Fibroblast of skin of left biceps (primary cell): ENCODE measurements at places on chromosomes 12 and 14.

GRCh38 chr12:65524666-65525065 is 246.2 kb downstream of the MSRB3 start:
- DNase-seq, result peak; percentile 77

- no peak for DNase-seq
Observed at GRCh38 chr12:112611908-112612307, 179.6 kb upstream of the RPH3A start.

DNA sequence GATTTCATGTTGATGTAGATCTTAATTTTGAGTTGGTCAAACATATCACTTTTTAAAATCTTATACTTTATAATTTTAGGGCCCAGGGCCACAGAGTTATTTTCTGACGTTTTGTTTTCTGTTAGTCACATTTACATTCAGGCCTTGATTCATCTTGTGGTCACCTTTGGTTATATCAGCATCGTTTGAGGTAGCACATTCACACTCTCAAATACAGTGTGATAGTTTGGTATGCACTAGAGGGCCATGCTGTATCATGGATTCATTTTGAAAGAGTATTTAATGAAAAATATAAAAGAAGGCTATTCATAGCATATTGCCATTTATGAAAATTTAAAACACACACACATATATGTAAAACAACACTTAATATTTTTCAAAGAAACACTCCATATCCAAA is 274.6 kb downstream of the RAD51B start:
- DNase-seq, result no peak

DNA sequence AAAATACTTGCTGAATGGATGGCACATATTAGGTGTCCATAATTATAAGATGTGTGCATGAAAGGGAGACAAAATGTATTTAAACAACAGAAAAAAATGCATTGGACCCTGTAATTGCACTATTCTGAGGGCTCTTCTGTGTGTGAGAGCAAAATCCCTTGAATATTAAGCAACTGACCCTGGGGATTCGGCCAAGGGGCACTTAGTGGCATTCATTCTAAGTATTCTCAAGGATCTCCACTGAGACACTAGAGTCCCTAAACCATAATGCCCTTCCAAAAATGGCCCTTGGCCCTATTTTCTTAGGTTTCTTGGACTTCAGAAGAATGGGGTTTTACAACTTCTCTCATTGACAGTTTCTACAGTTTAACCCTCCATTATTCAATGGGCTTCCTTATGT is 388.6 kb downstream of the GLT1D1 start:
- DNase-seq, result no peak

DNA sequence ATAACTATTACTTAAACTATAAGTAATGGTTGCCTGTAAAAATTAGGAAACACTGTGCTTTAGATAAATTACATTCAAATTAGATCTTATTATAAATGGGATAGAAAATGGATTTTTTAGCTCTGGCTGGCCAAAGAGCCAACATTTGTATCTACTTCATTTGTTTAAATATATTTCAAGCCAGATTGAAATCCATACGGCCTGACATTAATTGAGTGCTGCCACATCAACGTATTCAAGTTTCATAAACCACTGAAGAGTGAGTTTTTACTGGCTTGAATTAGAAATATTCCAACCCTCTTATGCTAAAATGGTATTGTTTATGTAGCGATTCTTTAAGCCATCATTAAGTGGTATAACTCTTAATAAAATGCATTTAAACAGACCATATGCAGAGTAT is 133.3 kb downstream of the VRK1 start:
- no peak for DNase-seq

- DNase-seq, result no peak
Observed at GRCh38 chr12:112005419-112006395, 7.3 kb downstream of the TMEM116 start.

DNA sequence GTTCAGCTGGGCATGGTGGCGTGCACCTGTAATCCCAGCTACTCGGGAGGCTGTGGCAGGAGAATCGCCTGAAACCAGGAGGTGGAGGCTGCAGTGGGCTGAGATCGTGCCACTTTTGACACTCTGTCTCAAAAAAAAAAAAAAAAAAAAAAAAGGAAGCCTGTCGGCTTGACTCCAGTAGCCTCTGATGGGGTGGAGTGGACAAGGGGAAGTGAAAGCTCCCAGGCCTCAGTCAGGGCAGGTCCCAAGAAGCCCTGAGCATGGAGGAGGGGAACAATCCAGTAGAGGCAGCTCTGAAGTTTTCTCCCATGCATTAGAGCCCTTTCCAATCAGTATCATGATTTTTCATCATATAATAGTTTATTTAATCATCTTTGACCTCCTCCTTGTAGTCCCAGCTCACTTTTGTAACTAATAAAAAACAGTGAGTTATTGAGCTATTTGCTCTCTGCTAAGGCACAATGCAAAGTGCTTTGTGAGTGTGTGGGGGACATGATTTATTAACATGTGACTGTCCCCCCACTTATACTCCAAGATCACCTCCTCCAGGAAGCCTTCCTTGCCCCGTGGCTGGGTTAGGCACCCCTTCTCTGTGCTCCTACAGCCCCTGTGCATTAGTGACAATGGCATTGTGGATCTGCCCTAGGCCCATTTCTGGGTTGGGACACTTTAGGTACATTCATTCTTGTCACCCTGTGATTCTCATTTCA is 4.7 kb upstream of the SSH1 start:
- no peak for DNase-seq
